ENCODE measurements at places on chromosomes 3 and 15.
A peak's percentile ranks its signal among the peaks of the same experiment; 100 is the strongest.

- H3K36me3 ChIP-seq = no peaks in the 10 kb centered on the region
- no peak for DNase-seq
These were observed 47.7 kb upstream of the INSYN1 start for GRCh38 chr15:73800662-73801345.

GRCh38 chr3:183131186-183131725 is 31.3 kb downstream of the LAMP3 start:
- H3K4me1 ChIP-seq = peaks cover 2% of the 10 kb centered on the region
- H3K27me3 ChIP-seq = peaks cover 45% of the 10 kb centered on the region

GRCh38 chr3:191240486-191240885 is 41.4 kb downstream of the OSTN start:
- H3K4me3 ChIP-seq = no peak overlapping the region
- no peak for DNase-seq
- H3K36me3 ChIP-seq = peaks cover 3% of the 10 kb centered on the region
- no peak overlapping the region for H3K27ac ChIP-seq
- H3K4me1 ChIP-seq = peaks cover 13% of the 10 kb centered on the region

DNA sequence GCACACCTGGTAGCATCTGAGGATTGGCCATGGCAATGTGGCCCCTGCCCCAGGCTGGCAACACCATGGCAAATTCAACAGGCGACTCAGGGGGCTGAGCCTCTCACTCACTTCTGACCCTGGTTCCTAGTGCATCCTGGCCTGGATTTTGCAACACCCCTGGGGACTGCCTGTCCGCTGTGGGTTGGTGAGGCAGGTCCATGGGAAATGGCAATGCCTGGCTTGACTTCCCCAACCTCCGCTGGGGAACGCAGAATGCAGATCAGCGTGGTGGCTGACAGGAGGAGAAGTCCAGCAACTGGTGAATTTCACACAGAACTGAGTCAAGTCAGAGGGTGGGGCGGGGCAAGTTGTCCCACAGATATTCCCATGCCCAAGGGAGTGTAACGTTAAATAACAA is 3.9 kb upstream of the PSTPIP1 start:
- H3K27ac ChIP-seq = no peak overlapping the region
- H3K36me3 ChIP-seq = no peaks in the 10 kb centered on the region
- no peaks in the 10 kb centered on the region for H3K27me3 ChIP-seq

DNA sequence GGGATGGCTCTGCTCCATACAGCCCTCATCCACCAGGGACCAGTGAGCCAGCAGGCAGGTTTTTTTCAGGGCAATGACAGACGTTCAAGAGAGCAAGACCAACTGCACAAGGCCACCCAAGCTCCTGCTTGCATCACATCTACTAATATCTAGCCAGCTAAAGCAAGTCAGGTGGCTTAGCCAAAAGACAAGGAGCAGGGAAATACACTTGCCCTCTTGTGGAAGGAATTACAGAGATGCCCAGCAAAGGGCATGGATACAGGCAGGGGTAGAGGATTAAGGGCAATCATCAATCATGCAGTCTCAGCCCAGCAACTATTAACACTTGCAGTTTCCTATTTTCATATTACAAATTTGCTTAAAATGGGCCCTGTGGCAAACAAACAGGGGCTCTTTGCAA is 81.5 kb upstream of the NTRK3 start:
- no peaks in the 10 kb centered on the region for H3K36me3 ChIP-seq
- no peak overlapping the region for H3K4me3 ChIP-seq
- DNase-seq = no peak
- H3K4me1 ChIP-seq = no peaks in the 10 kb centered on the region

DNA sequence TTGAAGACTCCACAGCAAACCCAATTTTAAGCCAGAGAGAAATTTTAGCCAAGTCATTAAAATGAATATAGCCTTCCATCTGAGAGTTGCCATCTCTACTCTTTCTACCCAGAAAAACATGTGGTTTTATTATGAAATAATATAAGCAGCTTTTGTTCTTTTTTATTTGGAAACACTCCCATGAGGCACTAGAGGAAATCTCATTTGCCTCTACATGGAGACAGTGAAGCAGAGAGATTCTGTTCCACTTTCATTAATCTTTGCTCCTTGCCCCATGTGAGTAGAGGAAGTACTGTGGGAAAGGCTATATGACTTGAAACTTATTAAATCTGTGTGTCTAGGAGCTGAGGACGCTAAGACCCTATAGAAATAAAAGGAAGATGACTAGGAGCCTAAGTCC is 111.1 kb downstream of the P3H2 start:
- DNase-seq = no peak
- no peak overlapping the region for H3K4me3 ChIP-seq
- no peak overlapping the region for H3K27ac ChIP-seq
- H3K27me3 ChIP-seq = no peaks in the 10 kb centered on the region
- H3K36me3 ChIP-seq = no peaks in the 10 kb centered on the region
- H3K4me1 ChIP-seq = no peaks in the 10 kb centered on the region

DNA sequence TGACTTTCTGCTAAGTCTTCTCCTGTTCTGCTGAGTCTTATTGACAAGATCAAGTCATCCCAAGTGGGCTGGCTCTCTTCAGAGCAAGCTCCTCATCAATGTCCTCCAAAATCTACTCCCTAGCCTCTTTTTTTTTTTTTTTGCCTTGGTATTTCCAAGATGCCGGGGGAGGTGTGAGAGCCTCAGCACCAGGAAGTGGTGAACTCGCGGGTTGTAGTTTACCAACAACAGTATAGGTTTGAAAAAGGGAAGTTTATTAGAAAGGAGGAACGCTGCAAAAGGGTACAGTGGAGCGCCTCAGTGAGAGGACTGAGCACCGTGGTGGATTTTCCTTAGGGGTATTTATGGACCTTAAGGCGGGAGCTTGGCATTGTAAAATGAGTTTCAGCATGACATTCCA is 94.3 kb upstream of the SGO1 start:
- H3K27me3 ChIP-seq = no peaks in the 10 kb centered on the region
- no peak for DNase-seq
- H3K27ac ChIP-seq = no peak overlapping the region
- no peak overlapping the region for H3K4me3 ChIP-seq
- peaks cover 12% of the 10 kb centered on the region for H3K36me3 ChIP-seq

- H3K27me3 ChIP-seq = no peaks in the 10 kb centered on the region
- H3K4me3 ChIP-seq = no peak overlapping the region
- no peaks in the 10 kb centered on the region for H3K36me3 ChIP-seq
- no peaks in the 10 kb centered on the region for H3K4me1 ChIP-seq
- DNase-seq = no peak
These were observed 8.7 kb downstream of the COL8A1 start for GRCh38 chr3:99647081-99647480.

DNA sequence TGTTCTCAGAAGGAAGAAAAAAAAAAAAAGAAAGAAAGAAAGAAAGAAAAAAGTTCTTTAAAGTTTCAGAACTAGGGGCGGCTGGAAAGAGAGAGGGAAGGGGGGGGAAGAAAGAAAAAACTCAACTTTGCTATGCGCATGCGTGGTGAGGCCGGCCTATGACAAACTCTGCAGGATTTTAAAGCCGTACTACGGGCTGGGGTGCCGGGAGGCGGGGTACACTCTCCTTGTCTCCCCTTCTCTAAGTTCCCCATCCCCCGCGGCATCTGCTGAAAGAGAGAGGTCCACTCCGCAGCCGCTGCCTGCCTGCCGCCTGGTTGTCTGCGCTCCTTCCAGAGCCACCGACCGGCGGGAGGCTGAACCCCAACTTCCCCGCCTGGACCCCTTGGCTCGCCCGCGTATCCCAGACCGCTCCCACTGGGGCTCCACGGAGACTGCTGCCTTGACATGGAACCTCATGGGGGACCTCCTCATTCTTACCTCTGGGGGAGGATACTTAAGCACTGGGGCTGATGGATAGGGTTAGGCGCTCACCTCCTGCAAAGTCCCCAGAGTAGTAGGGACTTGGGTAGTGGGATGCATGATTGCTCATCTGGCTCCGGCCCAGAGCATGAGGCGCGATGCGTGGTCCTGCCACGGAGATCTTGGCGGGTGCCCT is 1.4 kb upstream of the WNT5A start:
- peak overlapping the region; percentile 27 for H3K27ac ChIP-seq
- peaks cover 3% of the 10 kb centered on the region for H3K36me3 ChIP-seq

- peaks cover 7% of the 10 kb centered on the region for H3K36me3 ChIP-seq
- peak overlapping the region; percentile 81 for H3K27ac ChIP-seq
- peak overlapping the region; percentile 26 for H3K4me3 ChIP-seq
- H3K27me3 ChIP-seq = peaks cover 14% of the 10 kb centered on the region
- peaks cover 44% of the 10 kb centered on the region for H3K4me1 ChIP-seq
These were observed 82.7 kb downstream of the TLE3 start for GRCh38 chr15:70014860-70015490.
